ENCODE measurements at places on chromosomes 7 and 10.

DNA sequence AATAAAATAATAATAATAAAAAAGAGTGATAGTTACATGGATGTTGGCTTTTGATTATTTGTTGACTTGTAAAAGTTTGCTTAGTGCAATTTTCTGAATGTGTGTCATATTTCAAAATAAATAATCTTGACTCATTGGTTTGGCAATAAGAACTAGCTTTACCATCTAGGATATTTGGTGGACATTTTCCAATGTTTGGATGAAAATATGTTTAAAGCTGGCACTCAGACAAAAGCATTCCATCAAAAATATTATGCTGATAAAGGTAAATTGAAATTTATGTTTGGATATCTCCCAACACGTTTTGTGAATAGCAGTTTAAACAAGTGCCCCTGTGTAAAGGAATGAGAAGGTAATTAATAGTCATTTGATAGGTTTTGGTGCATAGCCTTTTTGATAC lies 62.5 kb upstream of the KCNMA1 start:
- no peak for DNase-seq

DNA sequence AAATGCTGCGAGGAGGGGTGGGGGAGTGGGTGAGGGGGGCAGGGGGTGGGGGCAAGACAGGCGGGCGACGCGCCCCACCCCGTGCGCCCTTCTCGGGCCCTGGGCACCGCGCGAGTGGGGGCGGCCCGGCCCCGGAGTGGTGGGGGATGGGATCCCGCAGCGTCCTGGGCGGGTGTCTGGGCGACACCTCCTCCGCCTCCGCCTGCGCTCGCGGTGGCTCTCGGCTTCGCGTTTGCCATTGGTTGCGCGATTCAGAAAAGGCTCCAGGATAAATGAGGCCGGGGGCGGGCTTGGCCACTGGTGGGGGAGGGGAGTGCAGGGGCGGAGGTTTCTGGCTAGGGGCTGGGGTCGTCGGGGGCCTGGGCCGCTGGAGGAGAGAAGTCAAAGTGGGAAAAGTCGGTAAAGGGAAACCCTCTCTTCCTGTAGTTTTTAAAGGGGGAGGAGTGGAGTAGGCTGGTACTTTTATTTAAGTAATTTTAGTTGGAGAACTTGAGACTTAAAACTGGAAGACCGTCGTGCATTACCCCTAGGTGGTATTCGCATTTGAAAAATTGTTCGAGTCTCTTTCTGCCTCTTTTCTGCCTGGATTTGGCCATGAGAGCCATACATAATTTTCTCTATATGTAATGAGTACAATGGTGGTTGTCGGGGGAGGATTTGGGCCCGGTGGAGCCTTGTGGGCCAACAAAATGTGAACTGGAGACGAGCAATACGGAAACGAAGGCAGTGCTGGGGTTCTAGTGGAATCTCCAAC lies 992 bp upstream of the IGF2BP3 start:
- DNase-seq: no peak

GRCh38 chr7:74612015-74612829 lies 45.3 kb upstream of the GTF2I start:
- no peak for DNase-seq

- DNase-seq: no peak
These were observed 233.1 kb downstream of the PARD3 start for GRCh38 chr10:34581801-34582532.

GRCh38 chr10:113326160-113327111 lies 226.4 kb upstream of the HABP2 start:
- no peak for DNase-seq

Data from CD8-positive, alpha-beta memory T cell (primary cell).